ENCODE measurements at places on chromosomes 16 and 17. TPM values are rescaled to one million over a fixed set of nuclear protein-coding genes. Genes with fewer than 3 reads are reported as not detected.

GRCh38 chr16:3358871-3359270, 3.2 kb downstream of the OR2C1 start:
- H3K4me1 ChIP-seq: no peaks in the 10 kb centered on the region
- no peaks in the 10 kb centered on the region for H3K27me3 ChIP-seq
- no peak for DNase-seq
- no peak overlapping the region for H3K4me3 ChIP-seq

GRCh38 chr17:50554201-50554600, 6.3 kb upstream of the CACNA1G start:
- H3K27me3 ChIP-seq: peaks cover 28% of the 10 kb centered on the region
- DNase-seq: no peak
- H3K4me3 ChIP-seq: no peak overlapping the region
- H3K36me3 ChIP-seq: peaks cover 15% of the 10 kb centered on the region
- peaks cover 9% of the 10 kb centered on the region for H3K4me1 ChIP-seq
- no peak overlapping the region for H3K27ac ChIP-seq

DNA sequence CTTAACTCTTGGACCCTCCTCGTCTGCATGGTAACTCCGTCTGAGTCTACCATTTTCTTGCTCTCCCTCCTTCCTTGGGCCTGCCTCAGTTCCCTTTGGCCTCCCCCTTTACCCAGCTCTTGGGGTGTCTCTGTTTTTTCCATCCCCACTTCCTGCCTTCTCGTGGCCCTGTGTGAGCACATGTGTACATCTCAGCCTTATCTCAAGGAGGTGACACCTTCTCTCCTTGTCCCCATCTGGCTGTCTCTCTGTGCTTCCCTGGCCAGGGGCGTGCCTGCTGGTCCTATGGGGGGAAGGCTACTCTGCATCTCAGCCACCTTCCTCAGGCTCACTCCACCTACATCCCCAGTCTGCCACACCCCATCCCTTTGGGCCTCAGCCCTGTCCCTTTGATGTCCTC, 6.6 kb downstream of the CTF1 start:
- peak overlapping the region; percentile 93 for H3K27ac ChIP-seq
- no peaks in the 10 kb centered on the region for H3K36me3 ChIP-seq
- DNase-seq: no peak
- no peaks in the 10 kb centered on the region for H3K27me3 ChIP-seq
- peak overlapping the region; percentile 52 for H3K4me3 ChIP-seq

DNA sequence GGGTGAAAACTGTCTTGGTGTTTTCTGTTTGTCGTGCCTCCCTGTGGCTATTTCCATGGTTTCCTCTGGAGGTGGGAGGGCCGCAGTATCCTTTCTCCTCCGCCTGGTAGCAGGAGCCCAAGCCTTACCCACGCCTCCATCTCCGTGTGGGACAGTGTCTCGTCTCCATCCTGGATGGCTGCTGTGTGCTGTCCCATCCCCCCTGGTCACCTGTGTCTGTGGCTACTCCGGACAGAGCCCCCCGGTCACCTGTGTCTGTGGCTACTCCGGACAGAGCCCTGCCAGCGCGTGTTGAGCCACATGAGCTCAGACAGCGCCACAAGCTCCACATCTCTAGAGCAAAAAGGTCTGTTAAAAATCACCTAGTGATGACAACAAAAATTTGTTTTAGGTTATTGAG, 198.2 kb upstream of the CHMP6 start:
- H3K4me3 ChIP-seq: no peak overlapping the region
- H3K27ac ChIP-seq: no peak overlapping the region
- peaks cover 9% of the 10 kb centered on the region for H3K4me1 ChIP-seq
- no peaks in the 10 kb centered on the region for H3K27me3 ChIP-seq

DNA sequence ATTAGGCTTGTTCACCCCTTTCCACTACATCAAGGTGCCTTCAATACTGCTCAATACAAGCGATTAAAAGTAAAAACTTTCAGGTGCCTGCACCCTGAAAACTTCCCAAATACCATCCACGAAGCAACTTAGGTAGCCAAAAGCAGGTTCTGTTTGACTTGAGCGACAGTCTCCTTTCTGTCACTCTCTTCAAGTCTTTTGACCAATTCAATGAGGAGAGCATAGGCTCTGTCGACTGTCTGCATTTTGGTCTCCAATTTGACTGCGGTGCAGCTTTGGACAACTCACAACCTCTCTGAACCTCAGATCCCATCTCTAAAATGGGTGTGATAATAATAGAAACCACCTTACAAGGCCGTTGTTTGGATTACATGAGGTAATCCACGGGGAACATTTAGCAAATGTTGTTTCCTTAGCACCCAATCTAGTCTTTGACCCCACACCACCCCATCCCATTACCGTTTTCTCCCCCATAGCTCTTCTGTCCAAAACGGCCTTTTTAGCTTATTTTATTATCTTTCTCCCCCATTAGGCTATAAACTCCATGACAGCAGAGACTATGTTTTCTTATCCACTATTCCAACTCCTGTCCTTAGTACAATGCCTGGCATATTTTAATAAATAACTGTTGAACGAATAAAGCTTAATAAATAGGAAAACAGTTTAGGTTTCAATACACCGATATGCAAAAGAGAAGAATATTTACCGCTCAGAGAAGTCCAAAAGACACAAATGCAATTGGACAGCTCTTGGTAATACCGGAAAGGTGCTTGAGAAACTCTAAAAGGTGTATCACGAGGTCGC, 999 bp downstream of the MARF1 start:
- no peaks in the 10 kb centered on the region for H3K27me3 ChIP-seq
- DNase-seq: no peak

The NAGS gene
- 7.0 TPM for total RNA-seq

The ATP2C2 gene
- total RNA-seq: 52.8 TPM
